ENCODE measurements at places on chromosomes 7 and 10.

GRCh38 chr10:58322072-58322834, 12.6 kb upstream of the UBE2D1 start:
- DNase-seq, result no peak

- DNase-seq, result no peak
Observed at GRCh38 chr7:149020483-149020882, 7.8 kb downstream of the PDIA4 start.

GRCh38 chr10:14543046-14543903, 212.6 kb upstream of the FRMD4A start:
- no peak for DNase-seq

GRCh38 chr10:29920408-29921070, 138.8 kb downstream of the JCAD start:
- no peak for DNase-seq

GRCh38 chr7:44278451-44279161, 46.8 kb downstream of the CAMK2B start:
- DNase-seq, result no peak

GRCh38 chr10:124691421-124692099, 52.6 kb downstream of the FAM53B start:
- DNase-seq, result no peak

GRCh38 chr7:125425506-125425905, 495.9 kb upstream of the POT1 start:
- DNase-seq, result no peak

GRCh38 chr7:100132697-100133151, 6.0 kb downstream of the MBLAC1 start:
- no peak for DNase-seq

GRCh38 chr7:140027858-140028257, 34.9 kb downstream of the PARP12 start:
- DNase-seq, result no peak

- DNase-seq, result no peak
Observed at GRCh38 chr10:167383-167782, 32.1 kb downstream of the ZMYND11 start.

DNA sequence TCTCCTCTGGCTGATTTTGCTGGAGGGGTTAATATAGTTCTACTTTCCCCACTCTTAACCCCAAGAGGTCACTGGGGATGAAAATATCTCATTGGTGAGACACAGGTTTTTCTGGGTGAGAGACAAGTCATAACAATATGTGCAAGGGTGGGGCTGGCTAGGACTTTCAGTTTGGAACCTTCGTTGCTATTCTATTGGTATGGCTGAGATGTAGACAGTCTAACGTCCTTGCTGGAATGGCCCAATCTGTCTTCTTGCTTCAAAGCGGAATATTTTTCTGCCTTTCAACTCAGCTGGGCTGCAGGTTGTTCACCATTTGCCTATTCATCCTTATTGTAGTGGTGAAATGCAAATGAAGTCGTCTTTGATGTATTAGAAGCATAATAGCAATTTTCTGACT, 267.3 kb upstream of the MKI67 start:
- no peak for DNase-seq

- DNase-seq, result no peak
Observed at GRCh38 chr10:95315509-95315908, 24.7 kb upstream of the PDLIM1 start.

- DNase-seq, result no peak
Observed at GRCh38 chr7:117630501-117630900, 150.7 kb downstream of the CFTR start.

GRCh38 chr10:44186150-44186549, 198.7 kb downstream of the CXCL12 start:
- no peak for DNase-seq

DNA sequence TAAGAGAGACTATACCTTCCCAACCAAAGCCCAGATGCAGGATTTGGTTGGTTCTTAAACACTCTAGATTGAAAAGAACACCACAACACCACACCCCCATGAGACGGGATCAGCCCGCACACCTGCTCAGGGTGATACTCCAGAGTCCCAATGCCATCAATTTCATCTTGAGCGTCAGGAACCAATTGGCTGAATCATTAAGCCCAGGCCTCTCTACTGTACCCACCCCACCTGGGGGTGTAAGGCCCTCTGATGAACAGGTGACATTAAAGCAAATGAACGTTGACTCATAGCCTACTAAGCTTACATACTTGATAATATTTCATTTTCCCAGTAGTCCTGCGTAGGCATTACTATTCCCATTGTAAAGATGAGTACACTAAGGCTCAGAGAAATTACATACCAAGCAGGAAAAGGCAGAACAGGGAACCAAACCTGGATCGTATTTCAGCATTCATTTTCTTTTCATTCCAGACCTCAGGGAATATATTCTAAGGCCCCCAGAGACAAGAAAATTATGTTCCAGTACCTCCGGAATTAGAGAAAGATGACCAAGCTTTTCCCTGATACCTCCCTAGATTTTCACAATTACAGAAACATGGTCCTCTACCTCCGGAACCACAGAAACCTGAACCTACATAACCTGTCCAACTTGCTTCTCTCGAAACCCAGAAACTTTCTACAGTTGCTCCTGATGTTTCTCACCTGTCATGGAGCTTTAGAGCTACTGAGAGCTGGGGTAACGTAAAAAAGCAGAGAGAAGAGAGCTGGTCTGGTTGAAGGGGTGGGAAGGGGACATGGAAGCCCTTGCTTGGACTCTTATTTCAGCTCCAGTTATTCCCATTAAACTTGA, 43.1 kb upstream of the KDM7A start:
- DNase-seq, result no peak

DNA sequence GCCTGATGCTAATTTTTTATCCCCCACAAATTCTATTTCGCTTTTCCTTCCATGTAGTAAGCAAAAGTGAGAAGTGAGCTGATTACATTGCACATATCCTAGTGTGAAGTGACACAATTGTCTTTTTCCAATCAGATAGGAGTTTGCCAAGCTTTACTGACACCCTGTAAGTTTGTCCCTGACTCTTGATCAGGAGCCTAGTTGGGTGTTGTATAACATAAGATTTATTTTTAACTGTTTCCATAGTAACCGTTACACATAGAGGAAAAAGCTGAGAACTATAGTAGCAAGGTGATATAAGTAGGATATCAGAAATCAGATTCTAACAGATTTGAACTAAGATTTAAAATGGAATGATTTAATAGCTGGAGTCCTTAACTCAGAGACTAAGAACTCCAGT, 31.2 kb downstream of the EXOC4 start:
- no peak for DNase-seq

DNA sequence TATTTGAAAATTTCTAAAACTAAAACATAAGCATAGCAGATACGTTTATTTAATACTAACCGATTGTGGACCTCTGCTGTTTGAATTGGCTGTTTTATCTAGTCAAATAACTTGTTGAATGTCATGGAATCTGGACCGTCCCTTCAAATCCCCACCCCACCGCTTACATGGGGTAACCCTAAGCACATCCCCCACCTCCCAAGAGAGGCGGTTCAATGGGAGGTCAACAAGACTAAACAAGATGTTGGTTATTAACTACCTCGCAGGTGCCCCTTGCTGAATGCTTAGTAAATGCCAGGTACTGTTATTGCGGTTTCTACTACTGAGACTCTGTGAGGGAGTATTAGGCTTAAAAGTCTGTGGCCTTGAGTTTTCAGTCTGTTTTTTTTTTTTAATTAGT, 70.9 kb downstream of the DAGLB start:
- DNase-seq, result no peak

DNA sequence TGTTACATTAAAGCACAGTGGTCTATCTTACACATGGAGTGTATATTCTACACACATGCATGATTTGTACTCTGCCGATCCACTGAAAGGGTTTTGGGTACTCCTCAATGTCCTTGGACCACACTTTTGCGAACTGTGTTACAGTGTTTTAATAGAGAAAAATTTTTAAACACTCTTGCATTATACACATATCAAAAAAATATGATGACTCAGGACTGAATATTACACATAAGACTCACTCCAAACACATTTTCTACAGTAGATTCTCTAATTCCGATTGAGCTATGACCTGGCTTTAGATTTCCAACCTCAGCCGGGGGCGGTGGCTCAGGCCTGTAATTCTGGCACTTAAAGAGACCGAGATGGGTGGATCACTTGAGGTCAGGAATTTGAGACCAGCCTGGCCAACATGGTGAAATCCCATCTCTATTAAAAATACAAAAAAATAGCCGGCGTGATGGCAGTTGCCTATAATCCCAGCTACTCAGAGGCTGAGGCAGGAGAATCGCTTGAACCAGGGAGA, 222.4 kb downstream of the CACNA2D1 start:
- DNase-seq, result no peak

DNA sequence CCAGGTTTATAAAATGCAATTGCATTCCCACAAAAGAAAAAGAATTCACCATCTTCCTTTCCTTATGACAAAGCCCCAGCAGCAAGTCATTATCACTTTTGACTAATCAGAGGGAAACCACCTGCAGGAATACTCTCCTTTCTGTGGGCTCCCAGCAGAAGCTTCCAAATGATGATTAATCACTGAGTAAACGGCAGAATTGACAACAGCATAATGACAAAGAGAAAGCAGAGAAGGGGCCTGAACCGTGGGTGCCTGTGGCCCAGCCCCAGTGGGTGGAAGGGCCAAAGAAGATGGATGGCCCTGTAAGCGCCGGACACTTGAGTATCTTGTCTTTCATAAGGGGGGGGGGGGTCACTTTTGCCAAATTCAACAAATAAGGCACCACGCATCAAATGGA, 152.4 kb upstream of the NRBF2 start:
- no peak for DNase-seq

- DNase-seq, result no peak
Observed at GRCh38 chr10:76881477-76882220, 756.0 kb downstream of the KCNMA1 start.

DNA sequence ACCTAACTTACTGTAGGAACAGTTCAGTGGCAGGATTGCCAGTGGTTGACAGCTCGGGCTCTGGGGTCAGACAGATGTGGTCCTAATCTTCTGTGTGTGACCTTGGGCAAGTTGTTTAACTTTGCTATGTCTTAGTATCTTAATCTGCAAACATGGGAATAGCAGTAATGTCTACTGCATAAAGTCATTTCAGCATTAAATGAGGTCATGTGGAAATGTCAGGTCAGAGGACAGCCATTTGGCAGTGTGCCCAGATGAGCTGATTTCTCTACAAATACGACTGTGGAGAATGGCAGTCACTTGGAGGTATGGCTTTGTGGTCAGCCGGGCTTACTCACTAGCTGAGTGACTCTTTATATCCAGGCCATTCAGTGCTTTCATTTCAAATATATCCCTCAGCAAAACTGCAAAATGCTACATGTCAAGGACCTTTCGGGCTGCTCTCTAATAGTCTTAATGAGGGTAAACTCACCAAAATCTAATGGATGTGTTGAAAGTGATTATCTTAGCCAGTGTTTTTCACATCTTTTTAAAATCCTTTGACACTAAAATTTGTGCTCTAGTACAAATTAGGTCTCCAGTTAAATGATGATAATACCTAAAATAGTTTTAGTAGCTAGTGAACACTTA, 171.4 kb downstream of the ST7 start:
- DNase-seq, result no peak

DNA sequence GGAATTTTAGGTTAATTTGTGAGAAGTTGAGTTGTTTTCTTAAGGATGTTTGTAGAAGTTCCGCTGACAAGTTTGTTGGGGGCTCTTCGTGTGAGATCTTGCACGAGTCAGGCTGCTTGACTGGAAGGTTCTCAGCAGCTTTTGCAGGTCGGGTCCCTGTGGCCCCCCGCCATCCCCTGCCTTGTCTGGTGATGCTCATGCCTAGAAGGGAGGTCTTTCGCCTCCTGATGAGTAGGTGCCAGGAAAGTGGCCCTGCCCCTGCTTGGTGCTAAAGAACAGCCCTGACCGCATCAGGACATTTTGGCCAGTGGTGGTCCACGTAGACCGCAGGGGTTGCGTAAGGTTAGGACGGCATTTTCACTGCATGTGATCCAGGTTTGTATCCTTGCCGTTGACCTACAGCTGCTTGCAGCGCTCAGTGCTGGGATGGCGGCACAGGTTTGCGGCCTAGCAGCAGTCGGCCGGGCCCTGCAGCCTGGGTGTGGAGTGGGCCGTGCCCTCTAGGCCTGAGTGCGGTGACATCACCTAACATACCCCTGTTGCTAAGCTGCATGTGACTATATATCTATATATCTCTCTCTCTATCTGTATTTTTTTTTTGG, 62.4 kb downstream of the DNAJB6 start:
- DNase-seq, result no peak

DNA sequence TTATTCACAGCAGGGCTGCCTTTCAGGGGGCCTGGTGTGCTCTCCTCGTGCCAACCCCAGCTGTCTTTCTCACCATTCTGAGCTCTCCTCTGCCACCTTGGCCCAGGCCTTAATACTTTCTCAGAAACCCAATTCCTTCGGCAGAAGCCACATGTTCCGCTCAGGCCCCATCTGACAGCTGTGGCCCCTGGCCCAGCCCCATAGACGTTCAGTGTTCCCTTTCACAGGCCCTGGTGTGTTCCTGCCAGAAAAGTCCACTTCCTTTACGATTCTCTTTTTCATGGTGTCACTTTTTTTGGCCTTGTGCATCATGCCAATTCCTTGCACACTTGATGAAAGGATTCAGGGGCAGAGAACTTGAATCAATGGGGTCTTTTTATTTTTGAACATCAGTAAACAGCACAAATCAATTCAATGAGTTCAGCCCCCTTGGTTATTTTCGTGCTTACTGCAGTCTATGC, 15.9 kb upstream of the GPNMB start:
- no peak for DNase-seq

DNA sequence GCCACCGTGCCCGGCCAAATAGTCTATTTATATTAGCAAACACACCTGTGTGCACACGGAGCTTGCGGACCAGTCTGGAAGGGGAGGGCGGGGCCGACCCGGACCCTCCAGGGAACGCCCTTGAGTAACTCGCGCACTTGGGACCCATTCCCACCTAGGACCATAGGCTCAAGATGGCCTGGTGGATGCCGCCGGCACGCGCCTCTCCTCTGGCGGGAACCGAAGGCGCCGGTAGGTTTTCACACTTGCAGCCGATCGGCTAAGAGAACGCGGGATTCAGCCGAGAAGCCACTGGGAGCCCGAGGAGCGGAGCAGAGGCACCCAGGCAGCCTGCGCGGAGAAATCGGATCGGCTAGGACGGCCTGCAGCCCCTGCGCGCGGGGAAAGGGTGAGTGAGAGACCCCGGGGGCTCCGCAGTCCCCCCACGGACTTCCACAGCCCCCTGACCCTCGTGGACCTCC, 18.9 kb downstream of the IFT22 start:
- DNase-seq, result no peak

GRCh38 chr10:67696029-67696428, at the start of gene CTNNA3:
CTNNA3 (minus strand) TSS chr10:67696195.
- DNase-seq, result no peak

GRCh38 chr7:103988468-103989199, 824 bp downstream of the RELN start:
- no peak for DNase-seq

- no peak for DNase-seq
Observed at GRCh38 chr7:70710651-70711050, 421.3 kb upstream of the GALNT17 start.

DNA sequence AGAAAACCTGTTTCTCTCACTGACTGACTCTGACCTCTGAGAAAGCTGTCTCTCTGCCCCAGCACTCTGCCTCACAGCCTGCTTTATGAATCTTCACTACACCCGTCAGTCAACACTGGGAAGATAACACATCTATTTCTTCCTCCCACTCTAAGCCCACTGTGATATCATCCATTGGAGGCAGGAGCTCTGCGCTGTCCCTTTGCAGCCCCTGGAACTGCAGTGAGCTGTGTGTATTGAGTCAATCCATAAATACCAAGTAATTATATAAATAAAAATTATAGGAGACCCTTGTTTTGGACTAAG, 17.2 kb upstream of the FXYD4 start:
- no peak for DNase-seq

- no peak for DNase-seq
Observed at GRCh38 chr10:14366760-14367159, 36.0 kb upstream of the FRMD4A start.
